ENCODE measurements at places on chromosomes 3 and 15. TPM values are rescaled to one million over a fixed set of nuclear protein-coding genes. Genes with fewer than 3 reads are reported as not detected.

PIF1 gene
- 2.3 TPM for total RNA-seq

- DNase-seq: no peak
Observed at GRCh38 chr3:122886946-122887345, 92.1 kb downstream of the SLC49A4 start.

DNA sequence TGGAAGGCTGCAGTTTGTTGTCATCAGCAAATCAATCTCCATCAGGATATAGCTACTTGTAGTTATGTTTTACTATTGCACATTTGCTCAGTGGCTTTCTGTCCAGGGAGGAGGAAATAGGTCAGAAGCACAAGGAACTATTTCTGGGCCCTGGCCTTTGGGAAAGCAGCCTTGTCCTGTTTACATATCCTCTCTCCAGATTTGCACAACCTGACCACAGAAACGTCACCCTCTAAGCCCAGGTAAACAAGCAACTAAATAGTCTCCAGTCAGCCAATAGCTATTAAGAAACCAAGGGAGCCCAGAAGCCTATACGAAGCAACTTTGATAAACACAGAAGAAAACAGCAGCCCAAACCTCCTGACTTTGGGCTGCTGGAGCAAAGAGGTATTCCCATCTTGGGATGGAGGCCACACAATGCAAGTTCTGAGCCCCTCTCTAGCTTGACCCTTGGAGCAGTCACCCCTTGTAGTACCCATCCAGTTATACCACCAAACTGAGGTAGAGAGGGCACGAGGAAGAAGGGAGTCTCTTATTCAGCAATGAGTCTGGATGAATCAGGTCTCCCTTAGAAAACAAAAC is 2.3 kb upstream of the FEM1B start:
- DNase-seq: no peak

DNA sequence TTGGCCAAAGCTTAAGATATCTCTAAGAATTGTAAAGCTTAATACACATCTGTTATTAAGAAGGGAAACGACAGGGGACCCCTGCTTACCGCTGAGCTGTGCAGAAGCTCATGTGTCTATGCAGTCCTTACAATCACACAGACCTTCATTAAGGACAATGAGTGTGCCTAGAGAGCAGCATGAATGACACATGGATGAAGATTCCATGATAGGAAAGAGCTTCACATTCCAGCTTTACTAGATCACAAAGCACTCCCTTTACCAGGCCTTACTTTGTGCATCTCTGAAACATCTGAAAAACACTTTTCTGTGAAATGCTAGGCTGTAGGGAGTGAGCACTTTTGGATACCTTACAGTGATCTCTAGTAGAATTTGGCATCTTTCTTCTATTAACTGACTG is 32.0 kb downstream of the RNF168 start:
- DNase-seq: no peak

GRCh38 chr15:70014331-70014730 is 83.4 kb downstream of the TLE3 start:
- no peak for DNase-seq

DNA sequence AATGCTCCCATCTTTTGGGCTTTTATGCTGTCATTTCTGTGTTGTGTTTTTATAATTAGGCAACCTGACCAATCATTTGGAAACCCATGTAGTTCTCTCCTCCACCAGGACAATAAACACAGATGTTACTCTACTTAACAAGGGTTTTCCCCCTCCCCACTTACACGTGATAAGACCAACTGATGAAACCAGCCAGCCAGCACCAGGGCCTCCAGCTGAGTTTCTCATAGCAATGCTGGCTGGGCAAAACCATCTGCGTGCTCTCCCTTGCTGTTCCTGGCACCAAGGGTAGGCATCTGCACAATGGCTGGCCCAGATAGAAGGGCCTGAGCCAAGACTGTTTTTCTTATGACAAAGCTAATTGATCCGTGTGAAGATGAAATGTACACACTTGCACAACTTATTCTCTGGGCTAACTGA is 310.4 kb downstream of the PLCL2 start:
- no peak for DNase-seq

- DNase-seq: no peak
Observed at GRCh38 chr3:106720510-106720909, 656.7 kb upstream of the CCDC54 start.

DNA sequence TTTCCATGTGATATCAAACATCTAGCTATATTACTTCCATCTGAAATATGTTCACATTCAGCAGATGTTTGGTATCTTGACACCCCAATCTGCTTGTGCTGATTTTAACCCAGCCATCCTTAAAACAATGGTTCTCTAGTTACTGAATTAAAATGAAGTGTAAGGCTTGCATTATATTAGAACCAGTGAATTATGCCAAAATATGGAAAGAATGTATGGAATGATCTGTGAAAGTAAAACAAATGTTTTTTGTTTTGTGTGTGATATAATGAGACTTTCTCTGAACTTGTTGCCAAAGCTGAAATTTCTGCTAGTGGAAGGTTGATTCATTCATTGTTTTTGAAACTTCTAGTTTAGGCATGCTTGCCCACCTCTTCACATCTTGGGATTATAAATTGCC is 317.1 kb downstream of the MEX3B start:
- no peak for DNase-seq

DNA sequence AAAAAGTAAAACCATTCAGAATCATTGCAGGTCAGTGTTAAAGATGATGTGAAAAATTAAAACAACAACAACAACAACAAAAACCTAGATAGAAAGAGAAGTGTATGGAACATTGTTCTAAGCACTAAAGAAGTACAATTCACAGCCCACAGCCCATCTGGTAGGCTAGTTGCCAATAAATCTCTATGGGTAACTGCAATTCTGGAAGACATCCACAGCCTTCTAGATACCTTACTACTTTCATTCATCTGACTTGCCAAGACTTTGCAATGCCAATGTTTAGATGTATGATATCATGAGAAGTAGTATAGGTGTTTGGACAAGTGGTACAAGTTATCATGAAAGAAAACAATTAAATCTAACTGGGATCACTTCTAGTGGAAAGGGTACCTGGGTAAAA is 198.6 kb downstream of the VGLL3 start:
- no peak for DNase-seq

Data from kidney epithelial cell (primary cell).